ENCODE measurements at places on chromosomes 7 and 10. TPM values are rescaled to one million over a fixed set of nuclear protein-coding genes. Genes with fewer than 3 reads are reported as not detected.

The ZNF239 gene
- 7.6 TPM for total RNA-seq

The MEIG1 gene
- 0.69 TPM for total RNA-seq

The DDC gene
- not detected for total RNA-seq

The CPN1 gene
- total RNA-seq = not detected

The GRM8 gene
- total RNA-seq = not detected

The ZPBP gene
- total RNA-seq = not detected

The ACSM6 gene
- total RNA-seq = not detected

The SLIT1 gene
- 0.29 TPM for total RNA-seq

The FXYD4 gene
- total RNA-seq = not detected

The TAS2R41 gene
- total RNA-seq = not detected

The GRID2IP gene
- total RNA-seq = 1.7 TPM

The ABCB4 gene
- total RNA-seq = 45.0 TPM

The SLC16A9 gene
- total RNA-seq = not detected

The AGBL3 gene
- 11.1 TPM for total RNA-seq

The TMEM176B gene
- 0.25 TPM for total RNA-seq

The GNAT3 gene
- not detected for total RNA-seq

The FEZF1 gene
- total RNA-seq = not detected

The PLA2G12B gene
- not detected for total RNA-seq
